ENCODE measurements at places on chromosomes 7 and 10. TPM values are rescaled to one million over a fixed set of nuclear protein-coding genes. Genes with fewer than 3 reads are reported as not detected.

DNA sequence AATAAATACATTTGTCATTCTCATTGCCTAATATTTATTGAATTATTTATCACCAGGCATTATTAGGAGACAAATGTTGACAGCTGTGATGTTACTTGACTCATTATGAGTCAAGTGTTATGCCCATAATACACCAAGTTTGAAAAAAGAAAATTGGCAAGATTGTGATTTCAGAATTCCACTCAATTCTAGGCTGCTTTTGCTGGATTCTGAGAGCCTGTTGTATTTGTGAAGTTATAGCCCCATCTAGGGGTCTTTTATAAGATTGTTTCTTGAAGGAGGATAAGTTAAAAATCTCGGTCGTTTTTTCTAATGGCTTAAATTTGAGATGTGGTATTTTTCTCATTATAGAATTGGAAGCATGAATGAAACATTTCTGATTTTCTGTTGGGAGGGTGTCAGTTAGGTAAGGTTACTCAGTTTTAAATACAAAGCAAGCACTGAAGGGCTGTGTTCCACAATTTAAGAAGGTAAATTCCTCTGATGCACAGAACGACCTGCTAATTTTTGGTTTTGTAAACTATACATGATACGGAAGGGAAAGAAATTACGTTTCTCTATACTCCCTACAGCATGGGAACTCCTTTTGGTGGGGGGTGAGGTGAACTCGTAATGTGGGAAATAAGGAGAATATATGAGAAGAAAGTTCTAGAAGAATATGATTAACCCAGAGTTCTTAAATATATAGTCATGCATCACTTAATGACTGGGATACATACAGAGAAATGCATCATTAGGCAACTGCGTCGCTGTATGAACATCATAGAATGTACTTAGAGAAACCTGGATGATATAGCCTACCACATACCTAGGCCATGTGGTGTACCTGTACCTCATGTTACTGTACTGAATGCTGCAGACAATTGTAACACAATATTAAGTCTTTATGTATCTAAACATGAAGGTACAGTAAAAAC lies 2.6 kb downstream of the STK31 start:
- DNase-seq: peak; percentile 94

DPP6 gene
- total RNA-seq: not detected

- no peak for DNase-seq
Observed at GRCh38 chr7:4657640-4658417, 24.3 kb upstream of the FOXK1 start.

GRCh38 chr7:10696064-10696463 lies 277.6 kb upstream of the PHF14 start:
- no peak for DNase-seq

GRCh38 chr10:16583382-16583781 lies 61.7 kb upstream of the C1QL3 start:
- peak; percentile 18 for DNase-seq

TCAF2 gene
- total RNA-seq: 10.1 TPM

GRCh38 chr7:100372256-100372655 lies 1.0 kb upstream of the PILRA start:
- no peak for DNase-seq

GRCh38 chr7:135827391-135827790 lies 78.8 kb upstream of the FAM180A start:
- DNase-seq: no peak

- peak; percentile 18 for DNase-seq
Observed at GRCh38 chr10:93580828-93581227, 14.4 kb downstream of the FFAR4 start.

C10orf90 gene
- 1.0 TPM for total RNA-seq

GRCh38 chr7:152489044-152489443 lies 53.2 kb upstream of the KMT2C start:
- DNase-seq: no peak

- DNase-seq: no peak
Observed at GRCh38 chr7:89666136-89666835, 488.0 kb upstream of the STEAP1 start.

DNA sequence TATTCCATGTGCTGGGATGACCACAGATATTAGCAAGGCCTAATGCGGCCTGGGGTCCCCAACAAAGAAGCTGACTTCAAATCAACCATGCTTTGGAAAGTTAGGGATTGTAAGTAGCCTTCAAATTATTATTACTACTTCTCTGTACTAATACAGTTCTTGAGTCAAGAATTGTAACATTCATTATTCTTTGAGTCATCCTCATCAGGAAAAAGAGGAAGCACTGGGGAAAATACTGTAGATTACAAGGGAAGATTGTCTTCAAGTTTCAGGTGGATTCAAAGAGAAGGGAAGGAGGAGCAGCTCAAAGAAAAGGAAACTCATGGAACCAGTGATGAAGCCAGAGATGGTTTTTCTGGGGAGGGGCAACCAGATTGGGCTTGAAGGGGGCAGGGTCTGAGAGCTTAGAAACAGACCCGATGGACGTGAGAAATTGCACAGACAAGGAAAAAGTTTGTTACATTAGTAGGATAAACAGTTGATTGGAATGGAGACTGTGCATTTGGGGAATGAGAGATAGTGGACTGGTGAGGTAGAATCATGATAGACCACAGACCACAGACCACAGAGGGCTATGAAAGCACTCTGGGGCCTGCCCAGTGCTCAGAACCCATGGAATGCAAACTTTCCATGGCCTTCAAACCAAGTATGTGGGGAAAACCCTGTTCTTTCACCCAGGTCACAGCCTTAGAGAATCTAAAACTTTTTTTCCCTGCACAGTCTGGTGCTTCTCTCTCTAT lies 209.9 kb downstream of the ZNF365 start:
- DNase-seq: peak; percentile 92
